ENCODE measurements at places on chromosomes 2 and 18. TPM values are rescaled to one million over a fixed set of nuclear protein-coding genes. Genes with fewer than 3 reads are reported as not detected.

The UCN gene
- polyA plus RNA-seq: 4.1 TPM

DNA sequence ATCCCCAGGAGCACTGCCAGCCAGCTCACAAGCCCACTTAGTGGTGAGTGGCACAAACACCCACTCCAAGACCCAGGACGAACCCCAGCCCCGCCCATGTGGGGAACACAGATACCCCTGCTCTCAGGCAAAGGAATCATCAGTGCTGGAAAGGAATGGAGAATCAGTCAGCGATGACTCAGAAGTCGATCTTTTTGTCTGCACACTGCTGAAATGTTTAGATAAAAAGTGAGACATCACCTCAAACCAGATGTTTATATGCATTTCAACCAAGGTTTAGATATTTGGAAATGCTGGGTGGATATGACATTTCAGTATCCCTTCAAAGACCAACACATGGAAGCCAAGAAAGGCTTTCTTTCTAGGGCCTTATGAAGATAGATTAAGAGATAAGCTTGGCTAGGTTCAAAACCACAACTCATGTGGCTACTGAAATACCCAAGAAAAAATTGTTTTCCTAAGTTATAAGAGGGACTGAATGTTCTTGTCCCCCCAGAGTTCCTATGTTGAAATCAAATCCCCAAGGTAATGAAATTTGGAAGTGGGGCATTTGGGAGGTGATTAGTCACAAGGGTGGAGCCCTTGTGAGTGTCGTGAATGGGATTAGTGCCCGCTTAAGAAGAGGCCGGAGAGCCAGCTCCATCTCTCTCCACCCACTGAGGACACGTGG, 43.7 kb downstream of the POU3F3 start:
- H3K4me1 ChIP-seq: no peaks in the 10 kb centered on the region
- H3K36me3 ChIP-seq: no peaks in the 10 kb centered on the region
- DNase-seq: no peak
- H3K27me3 ChIP-seq: peaks cover 41% of the 10 kb centered on the region
- no peak overlapping the region for H3K4me3 ChIP-seq
- H3K27ac ChIP-seq: no peak overlapping the region

DNA sequence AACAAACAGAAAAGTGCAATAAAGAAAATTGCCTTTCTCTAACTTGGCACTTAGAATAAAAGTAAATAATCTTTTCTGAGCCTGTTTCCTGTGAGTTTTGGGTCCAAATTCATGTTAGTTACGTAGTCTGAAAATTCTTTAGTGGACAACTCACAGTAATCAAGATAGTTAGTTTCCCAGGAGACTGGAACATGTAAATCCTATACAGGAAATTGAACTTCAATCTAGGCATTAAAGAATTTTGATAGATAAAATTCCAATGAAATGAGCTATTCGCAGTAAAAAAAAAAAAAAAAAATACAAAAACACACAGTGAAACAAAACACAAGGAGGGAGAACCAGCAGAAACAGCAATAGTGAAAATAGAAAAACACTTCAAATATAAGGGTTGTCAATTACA, 83.8 kb upstream of the REG3G start:
- H3K36me3 ChIP-seq: no peaks in the 10 kb centered on the region
- no peaks in the 10 kb centered on the region for H3K27me3 ChIP-seq
- H3K27ac ChIP-seq: no peak overlapping the region
- H3K4me1 ChIP-seq: no peaks in the 10 kb centered on the region
- DNase-seq: no peak

- H3K4me1 ChIP-seq: peaks cover 6% of the 10 kb centered on the region
- no peaks in the 10 kb centered on the region for H3K27me3 ChIP-seq
- no peak overlapping the region for H3K27ac ChIP-seq
- H3K4me3 ChIP-seq: no peak overlapping the region
Measured at GRCh38 chr18:23526501-23527063, 23.3 kb downstream of the RMC1 start.

GRCh38 chr2:143720095-143720664, 591.0 kb downstream of the ARHGAP15 start:
- peaks cover 15% of the 10 kb centered on the region for H3K4me1 ChIP-seq
- H3K4me3 ChIP-seq: no peak overlapping the region
- no peaks in the 10 kb centered on the region for H3K27me3 ChIP-seq
- no peak for DNase-seq

The RUFY4 gene
- 0.12 TPM for polyA plus RNA-seq

- no peak overlapping the region for H3K4me3 ChIP-seq
- H3K27ac ChIP-seq: no peak overlapping the region
- DNase-seq: no peak
- no peaks in the 10 kb centered on the region for H3K36me3 ChIP-seq
- H3K27me3 ChIP-seq: no peaks in the 10 kb centered on the region
- no peaks in the 10 kb centered on the region for H3K4me1 ChIP-seq
Measured at GRCh38 chr2:131408207-131408606, 44.2 kb upstream of the RAB6D start.

DNA sequence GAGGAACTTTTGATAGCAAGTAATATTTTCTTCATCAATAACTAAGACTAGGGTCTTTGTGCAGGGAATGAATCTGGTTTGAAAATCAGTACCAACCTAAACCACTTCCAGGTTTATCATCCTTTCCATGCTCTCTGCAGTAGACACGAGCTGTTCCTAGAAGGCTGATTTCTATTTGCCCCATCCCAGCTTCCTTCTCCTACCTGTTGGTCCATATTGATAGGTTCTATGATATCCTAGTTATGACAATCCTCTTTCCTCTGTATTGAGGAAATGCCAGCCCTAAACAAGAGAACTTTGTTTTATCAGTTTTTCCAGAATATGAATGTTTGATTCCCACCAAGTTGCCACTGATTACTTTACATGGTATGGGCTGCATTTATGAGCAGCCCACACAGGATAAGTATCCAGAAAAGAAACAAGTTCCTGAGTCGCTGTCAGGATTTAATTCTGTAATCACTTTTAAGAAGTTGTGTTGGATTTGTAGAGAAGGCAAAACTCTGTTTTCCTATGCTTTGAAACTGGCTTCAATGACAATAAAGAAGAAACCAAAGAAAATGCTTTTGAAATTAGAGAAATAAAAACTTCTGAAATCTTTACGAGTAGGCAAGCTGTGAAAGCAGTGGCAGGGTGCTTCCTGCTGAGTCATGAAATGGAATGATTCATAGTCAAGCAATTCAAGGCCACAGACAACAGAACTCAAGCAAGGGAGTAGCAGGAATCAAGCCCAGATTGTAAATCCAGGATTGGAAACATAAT, 37.3 kb upstream of the TANK start:
- H3K27ac ChIP-seq: peak overlapping the region; percentile 71
- H3K4me3 ChIP-seq: no peak overlapping the region
- H3K36me3 ChIP-seq: no peaks in the 10 kb centered on the region
- no peaks in the 10 kb centered on the region for H3K27me3 ChIP-seq

DNA sequence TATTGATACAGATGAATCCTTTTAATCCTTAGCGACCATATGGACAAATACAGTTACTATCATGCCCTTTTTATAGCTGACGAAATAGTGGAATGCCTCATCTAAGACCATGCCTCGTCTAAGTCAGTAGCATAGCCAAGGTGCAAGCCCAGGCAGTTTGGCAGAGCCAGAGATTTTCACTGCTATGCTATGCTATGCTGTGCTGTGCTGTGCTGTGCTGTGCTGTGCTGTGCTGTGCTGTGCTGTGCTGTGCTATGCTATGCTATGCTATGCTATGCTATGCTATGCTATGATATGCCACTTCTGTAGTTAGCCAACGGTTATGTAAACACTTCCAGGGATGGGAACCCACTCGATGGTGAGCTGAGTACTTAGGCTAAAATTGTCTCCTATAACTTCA, 91.6 kb upstream of the MAP4K3 start:
- peaks cover 3% of the 10 kb centered on the region for H3K4me1 ChIP-seq
- no peaks in the 10 kb centered on the region for H3K27me3 ChIP-seq
- no peak for DNase-seq
- no peak overlapping the region for H3K27ac ChIP-seq
- no peaks in the 10 kb centered on the region for H3K36me3 ChIP-seq
- no peak overlapping the region for H3K4me3 ChIP-seq

The LYPD6B gene
- polyA plus RNA-seq: 20.5 TPM

- H3K36me3 ChIP-seq: peaks cover 4% of the 10 kb centered on the region
- peak; percentile 71 for DNase-seq
- H3K4me1 ChIP-seq: peaks cover 50% of the 10 kb centered on the region
- H3K27ac ChIP-seq: peak overlapping the region; percentile 10
- H3K4me3 ChIP-seq: no peak overlapping the region
- H3K27me3 ChIP-seq: peaks cover 28% of the 10 kb centered on the region
Measured at GRCh38 chr2:85758361-85759256, 4.8 kb downstream of the ATOH8 start.

The PLGLB2 gene
- polyA plus RNA-seq: 1.5 TPM

The CYBRD1 gene
- 25.2 TPM for polyA plus RNA-seq

- peaks cover 37% of the 10 kb centered on the region for H3K4me1 ChIP-seq
- H3K4me3 ChIP-seq: no peak overlapping the region
- peaks cover 25% of the 10 kb centered on the region for H3K27me3 ChIP-seq
- no peak overlapping the region for H3K27ac ChIP-seq
- peak; percentile 0 for DNase-seq
Measured at GRCh38 chr2:240919161-240919781, 13.1 kb downstream of the CROCC2 start.

DNA sequence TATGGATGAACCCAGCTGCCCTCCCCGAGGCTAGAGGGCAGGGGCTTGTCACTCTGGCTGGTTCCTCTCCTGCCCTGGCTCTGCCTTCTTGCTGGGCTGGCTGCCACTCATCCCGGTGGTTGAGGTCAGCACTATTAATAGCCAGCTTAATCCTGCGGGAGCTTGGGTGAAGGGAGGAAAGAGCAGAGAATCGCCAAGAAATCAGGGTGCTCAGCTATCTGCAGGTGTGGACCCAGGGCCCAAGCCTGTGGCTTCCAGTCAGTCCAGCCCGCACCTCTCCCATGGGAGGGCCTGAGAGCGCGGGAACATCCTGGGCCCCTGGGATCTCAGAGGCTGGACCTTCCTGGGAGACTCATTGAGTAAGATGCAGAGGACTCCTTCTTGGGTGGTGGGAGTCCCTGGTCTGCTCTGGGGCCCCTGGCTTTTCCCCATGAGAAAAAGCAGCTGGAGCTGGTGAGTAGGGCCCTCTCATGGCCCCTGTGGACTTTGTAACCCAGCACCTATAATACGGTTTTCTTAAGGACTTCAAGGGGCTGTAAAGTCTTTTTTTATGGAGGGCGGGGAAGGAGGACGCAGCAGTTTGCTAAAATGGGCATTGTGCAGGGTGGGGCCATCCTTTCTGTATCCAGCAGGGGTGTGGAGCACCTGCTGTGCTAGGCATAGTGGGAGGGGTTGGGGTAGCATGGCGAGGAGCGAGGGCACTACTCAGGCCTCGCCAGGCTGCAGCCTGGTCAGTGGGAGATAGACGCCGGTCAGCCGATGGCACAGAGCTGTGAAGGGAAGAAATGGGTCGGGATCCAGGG, 27.4 kb upstream of the CNNM3 start:
- peak; percentile 73 for DNase-seq
- no peak overlapping the region for H3K4me3 ChIP-seq
- no peaks in the 10 kb centered on the region for H3K27me3 ChIP-seq

DNA sequence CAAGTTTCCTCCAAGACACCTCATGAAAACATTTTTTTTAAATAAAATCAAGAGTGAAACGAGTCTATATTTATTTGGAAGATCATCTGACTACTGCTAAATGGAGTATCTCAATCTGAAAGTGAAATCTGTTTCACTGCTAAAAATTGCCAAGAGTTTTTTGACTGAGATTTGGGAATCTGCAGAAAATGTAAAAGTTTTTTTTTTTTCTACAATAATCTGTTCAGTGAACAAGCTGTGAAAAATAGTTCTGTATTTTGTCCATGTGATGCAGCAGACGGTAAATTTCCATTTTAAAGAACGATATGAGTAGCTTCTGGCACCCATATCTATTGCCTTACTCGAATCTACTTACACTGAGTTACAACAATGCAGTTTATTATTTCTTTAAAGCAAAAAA, 519.7 kb downstream of the PLCL1 start:
- peaks cover 19% of the 10 kb centered on the region for H3K27me3 ChIP-seq
- no peak overlapping the region for H3K4me3 ChIP-seq
- DNase-seq: no peak
- H3K27ac ChIP-seq: no peak overlapping the region

DNA sequence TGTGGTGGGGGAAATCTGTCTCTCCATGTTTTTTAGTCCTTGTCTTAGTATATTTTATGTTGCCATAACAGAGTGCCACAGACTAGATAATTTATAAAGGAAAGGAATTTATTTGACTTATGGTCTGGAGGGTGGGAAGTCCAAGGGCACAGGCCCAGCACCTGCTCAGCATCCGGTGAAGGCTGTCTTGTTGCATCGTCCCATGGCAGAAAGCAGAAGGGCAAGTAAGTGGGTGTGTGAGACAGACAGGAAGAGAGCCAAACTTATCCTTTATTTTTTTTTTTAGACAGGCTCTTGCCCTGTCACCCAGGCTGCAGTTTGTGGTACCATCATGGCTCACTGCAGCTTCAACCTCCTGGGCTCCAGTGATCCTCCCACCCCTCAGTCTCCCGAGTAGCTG, 98.1 kb downstream of the HS1BP3 start:
- DNase-seq: no peak
- no peaks in the 10 kb centered on the region for H3K36me3 ChIP-seq
- no peak overlapping the region for H3K4me3 ChIP-seq
- H3K27me3 ChIP-seq: no peaks in the 10 kb centered on the region

- H3K27ac ChIP-seq: peak overlapping the region; percentile 95
- DNase-seq: peak; percentile 46
- H3K36me3 ChIP-seq: no peaks in the 10 kb centered on the region
- no peaks in the 10 kb centered on the region for H3K27me3 ChIP-seq
- peaks cover 33% of the 10 kb centered on the region for H3K4me1 ChIP-seq
Measured at GRCh38 chr18:3596637-3597384, 146.8 kb downstream of the TGIF1 start.

GRCh38 chr2:70161069-70161534, 29.7 kb downstream of the C2orf42 start:
- DNase-seq: no peak
- H3K27ac ChIP-seq: no peak overlapping the region
- peaks cover 96% of the 10 kb centered on the region for H3K36me3 ChIP-seq

DNA sequence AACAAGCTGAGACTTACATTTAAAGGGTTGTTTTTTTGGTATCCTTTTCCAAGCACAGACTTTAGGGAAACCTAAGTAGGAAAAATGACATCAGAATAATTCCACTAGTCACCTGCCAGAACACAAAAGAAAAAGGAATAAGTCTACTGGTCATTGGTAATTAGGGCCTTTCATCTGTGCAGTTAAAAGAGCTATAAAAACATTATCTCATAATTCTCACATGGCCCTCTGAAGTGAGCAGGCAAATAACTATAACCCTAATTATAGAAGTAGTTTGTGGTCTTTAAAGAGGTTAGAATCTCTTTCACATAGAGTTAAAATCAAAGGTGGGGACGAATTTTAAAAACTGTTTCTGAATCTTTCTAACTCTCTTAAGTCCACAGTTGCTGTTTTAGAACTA, 111.1 kb upstream of the B3GNT2 start:
- H3K27ac ChIP-seq: no peak overlapping the region
- DNase-seq: no peak
- no peaks in the 10 kb centered on the region for H3K4me1 ChIP-seq
- no peaks in the 10 kb centered on the region for H3K36me3 ChIP-seq

- no peak overlapping the region for H3K4me3 ChIP-seq
- peaks cover 6% of the 10 kb centered on the region for H3K4me1 ChIP-seq
- no peaks in the 10 kb centered on the region for H3K36me3 ChIP-seq
- no peaks in the 10 kb centered on the region for H3K27me3 ChIP-seq
Measured at GRCh38 chr18:22847867-22848451, 85.2 kb upstream of the RBBP8 start.

The CTLA4 gene
- polyA plus RNA-seq: not detected

GRCh38 chr2:217847115-217847514, 155.7 kb downstream of the TNS1 start:
- no peaks in the 10 kb centered on the region for H3K27me3 ChIP-seq
- H3K36me3 ChIP-seq: peaks cover 63% of the 10 kb centered on the region
- peaks cover 66% of the 10 kb centered on the region for H3K4me1 ChIP-seq
- H3K27ac ChIP-seq: no peak overlapping the region

The ADGRF3 gene
- 0.31 TPM for polyA plus RNA-seq

The MEIS1 gene
- 4.8 TPM for polyA plus RNA-seq

Measured in stomach (tissue), 19 donors.